ENCODE measurements at places on chromosomes 3 and 15.

DNA sequence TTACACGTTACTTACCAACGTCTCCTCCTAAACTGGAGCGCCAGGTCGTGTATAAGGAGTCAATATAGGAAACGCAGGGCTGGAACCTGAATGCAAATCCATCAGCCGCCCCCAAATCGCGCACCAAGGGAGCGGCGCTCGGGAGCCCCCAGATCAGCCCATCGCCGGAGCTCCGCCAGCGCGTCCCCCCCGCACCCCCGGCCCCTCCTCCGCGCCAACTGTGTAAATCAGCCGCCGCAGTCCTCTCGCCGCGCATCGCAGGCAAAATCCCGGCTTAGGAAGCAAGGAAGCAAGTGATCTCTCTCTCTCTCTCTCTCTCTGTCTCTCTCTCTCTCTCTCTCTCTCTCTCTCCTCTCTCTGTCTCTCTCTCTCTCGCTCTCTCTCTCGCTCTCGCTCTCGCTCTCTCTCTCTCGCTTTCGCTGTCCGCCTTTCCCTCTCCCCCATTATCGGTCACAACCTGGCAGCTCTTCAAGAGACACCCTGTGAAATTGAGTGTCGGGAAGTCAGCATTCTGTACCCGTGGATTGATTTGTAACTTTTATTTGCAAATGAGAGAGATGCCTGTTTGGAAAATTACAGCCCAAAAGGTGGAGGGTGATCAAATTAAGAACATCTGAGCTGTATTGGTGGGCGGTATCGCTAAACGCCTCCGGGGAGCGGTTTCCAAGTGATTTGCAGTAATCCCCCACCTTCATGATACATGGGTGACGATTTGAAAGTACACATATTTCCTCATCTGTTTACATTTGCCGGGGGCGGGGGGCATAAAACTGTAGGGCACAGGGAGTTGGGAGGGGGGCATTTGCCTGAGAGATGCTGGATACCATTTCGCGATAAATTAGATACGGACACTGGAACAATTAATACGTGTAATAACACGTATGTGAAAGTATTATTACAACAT, 645 bp upstream of the SLITRK3 start:
- DNase-seq = no peak

DNA sequence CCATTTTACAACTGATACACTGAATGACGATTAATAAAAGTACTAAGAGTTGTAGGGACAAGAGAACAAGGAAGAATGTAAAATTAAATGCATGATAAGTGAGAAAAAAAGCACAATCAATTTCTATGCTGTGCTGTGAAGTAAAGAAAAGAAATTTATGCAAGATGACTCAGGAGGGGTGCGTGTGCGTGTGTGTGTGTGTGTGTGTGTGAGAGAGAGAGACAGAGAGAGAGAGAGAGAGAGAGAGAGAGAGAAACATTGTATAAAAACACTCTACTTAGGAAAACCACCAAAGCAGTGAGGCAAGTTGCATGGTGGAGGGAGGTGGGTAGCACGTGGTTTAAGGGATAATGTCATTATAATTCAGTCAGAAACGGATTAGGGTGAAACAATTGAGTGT, 580.8 kb upstream of the ALCAM start:
- no peak for DNase-seq

DNA sequence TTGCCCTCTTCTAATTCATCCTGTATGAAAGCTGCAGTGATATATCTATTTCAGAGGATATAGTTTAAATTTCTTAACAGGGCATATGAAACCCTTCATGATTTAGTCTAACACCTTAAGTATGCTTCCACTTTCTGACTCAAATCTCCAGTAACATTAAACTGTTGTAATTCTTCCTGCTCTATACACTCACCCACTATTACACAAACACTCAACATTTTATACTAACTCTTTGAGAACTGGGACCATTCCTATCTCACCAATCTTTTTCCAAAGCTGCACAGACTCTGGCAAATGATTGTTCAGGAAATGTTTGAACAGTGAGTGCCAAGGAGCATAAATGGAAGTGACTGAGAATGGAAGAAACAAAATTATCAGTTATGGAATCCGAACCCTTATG, 560.4 kb upstream of the DPPA4 start:
- no peak for DNase-seq

- no peak for DNase-seq
Observed at GRCh38 chr15:83081256-83082014, 14.4 kb upstream of the BTBD1 start.

DNA sequence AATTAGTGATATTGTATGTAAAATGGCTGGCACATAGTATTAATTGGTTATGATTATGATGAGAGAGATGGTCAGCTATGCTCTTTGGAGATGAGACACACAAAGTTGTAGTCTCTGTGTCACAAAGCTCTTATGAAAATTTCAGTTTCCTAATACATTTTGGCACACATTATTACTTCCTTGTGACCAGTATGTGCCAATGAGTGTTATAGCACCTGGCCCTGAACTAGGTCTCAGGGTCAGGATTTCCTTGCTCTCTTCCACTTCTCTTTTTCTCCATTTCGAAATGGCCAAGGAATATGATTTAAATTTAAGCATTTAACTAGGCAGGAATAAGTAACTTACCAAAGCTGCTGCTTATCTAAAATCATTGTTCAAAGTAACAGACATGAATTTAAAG, 28.0 kb downstream of the TIPARP start:
- DNase-seq = no peak

DNA sequence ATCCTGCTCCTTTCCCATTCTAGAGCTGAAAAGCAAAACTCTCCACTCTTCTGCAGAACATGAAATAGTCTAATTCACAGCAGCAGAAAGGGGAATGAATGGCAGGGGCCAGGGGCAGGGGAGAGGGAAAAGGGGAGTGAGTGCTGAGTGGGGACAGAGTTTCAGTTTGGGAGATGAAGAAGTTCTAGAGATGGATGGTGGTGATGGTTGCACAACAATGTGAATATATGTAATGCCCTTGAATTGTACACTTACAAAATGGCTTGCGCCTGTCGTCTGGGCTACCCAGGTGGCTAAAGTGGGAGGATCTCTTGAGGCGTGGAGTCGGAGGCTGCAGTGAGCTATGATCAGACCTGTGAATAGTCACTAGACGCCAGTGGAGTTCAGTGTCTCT, 78.5 kb upstream of the MEF2A start:
- DNase-seq = no peak

DNA sequence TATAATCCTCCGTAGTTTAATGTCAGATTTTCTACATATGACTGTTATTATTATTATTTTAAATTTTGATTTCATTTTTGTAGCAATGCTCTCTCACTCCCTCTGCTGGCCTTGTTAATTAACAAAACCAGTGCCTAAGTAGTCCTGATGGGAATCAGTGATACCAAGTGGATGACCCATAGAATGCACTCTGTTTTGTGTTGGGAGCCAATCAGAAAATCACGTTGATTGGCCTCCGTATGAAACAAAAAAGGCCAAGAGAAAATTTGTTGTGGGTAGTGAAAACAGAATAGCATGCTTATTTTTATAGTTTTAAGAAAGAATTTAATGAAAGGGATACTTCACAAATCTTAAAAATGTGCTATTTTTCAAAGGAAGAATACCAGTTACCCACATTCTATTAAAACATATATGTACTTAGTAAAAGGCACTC, 34.4 kb upstream of the MEIS2 start:
- no peak for DNase-seq

GRCh38 chr3:13717222-13717895, 162.5 kb downstream of the WNT7A start:
- DNase-seq = no peak

DNA sequence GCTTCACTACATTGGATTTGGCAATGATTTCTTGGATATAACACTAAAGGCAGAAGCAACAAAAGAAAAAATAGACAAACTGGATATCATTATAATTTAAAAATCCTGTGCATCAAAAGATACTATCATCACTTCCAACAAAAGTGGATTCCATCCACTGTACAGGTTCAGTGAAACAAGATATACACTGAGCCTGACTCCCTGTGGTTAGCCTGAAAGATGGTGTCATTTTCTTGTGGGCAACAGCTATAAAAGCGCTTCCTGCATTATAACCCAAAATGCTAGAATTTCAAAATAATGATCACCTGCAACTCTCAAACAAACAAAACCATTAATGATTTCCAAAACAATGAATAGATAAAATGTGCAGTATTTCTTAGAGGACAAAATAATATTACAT, 39.6 kb upstream of the TBC1D23 start:
- no peak for DNase-seq

GRCh38 chr3:35184775-35185174, 454.6 kb upstream of the ARPP21 start:
- DNase-seq = no peak

- DNase-seq = no peak
Observed at GRCh38 chr15:42282344-42282743, 9.1 kb upstream of the TMEM87A start.

GRCh38 chr3:183033746-183034145, 53.4 kb upstream of the DCUN1D1 start:
- DNase-seq = no peak

- no peak for DNase-seq
Observed at GRCh38 chr15:39285071-39285470, 295.8 kb upstream of the THBS1 start.

DNA sequence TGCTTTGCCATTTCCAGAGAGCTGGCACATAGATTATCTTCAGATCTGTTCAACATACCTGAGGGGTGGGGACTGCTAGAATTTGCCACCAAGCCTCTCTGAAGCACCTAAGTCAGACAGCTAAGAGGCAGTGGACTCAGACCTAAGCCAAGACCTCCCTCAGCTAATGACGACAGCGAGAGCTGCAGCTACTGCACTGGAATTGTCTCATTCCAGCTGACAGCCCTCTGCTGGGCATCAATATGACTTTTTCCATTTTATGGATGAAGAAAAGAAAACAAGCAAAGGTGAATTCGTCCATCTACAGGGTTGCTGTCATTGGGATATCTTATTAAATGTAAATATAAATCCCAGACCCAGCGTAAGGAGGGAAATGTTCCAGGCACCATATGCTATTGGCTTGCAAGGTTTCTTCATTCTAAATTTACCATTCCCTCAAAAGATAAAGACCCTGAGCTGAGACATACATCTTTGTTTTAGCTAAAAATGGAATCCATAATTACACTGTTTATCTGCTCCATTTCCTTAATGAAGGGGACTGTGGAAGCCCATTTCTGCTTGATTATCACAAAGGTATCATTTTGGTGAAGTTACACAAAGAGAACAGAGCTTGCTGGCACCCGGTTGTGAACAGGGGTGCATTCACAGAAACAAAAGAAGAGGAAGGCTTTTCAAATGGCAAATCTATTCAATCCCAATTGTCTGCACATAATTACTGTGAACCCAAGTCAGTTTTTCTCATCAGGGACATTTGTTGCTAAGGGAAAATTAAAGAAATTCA, 85.5 kb upstream of the LRTM1 start:
- DNase-seq = no peak

- DNase-seq = no peak
Observed at GRCh38 chr3:136959599-136959998, 1.8 kb downstream of the IL20RB start.

DNA sequence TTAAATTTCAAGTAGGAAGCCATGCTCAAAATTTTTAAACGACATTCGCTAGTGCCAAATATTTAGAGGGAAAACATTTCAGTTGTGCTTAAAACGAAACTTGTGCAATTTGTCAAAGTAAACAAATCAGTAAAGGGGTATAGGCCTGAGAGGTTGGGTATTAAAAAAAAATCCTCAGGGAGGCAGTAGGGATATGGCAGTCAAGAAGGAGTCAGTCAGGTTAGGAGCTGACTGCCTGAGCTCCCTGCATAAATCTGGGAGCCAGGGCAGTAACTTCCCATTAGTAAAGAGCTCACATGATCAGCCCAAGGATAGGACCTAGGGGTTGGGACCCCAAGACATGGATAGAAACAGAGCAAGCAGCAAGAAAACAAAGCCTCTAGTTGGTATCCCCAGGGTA, 120.7 kb upstream of the STAC start:
- no peak for DNase-seq

- DNase-seq = no peak
Observed at GRCh38 chr3:193148688-193149473, 92.1 kb upstream of the PLAAT1 start.

DNA sequence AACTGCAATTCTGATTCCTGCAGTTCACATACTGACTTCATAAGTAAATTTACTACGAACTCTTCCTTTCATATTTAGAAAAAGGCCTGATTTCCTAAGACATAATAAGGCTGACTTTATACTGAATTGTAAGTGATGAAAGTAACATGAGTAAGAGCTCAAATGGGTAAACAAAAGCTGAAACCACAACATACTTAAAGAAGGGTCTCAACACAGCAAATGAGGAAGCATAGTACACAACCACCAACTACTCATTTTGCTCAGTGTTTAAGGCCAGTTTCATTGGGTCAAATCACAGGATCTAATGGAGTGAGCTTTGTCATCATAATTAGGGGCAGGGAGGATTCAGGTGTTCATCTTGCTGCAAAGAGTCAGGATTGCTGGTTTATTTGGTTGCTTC, 81.4 kb downstream of the SETD2 start:
- no peak for DNase-seq

GRCh38 chr15:73495181-73495580, 52.2 kb downstream of the REC114 start:
- DNase-seq = no peak

Measured in activated T-cell treated with anti-CD3 and anti-CD28 coated beads for 48 hours (primary cell).